ENCODE measurements at places on chromosomes 16 and 17.

- DNase-seq: no peak
Observed at GRCh38 chr17:34370997-34371395, 8.0 kb upstream of the CCL1 start.

- peak; percentile 46 for DNase-seq
Observed at GRCh38 chr17:32936894-32937500, 9.0 kb downstream of the TMEM98 start.

- DNase-seq: no peak
Observed at GRCh38 chr17:681316-681715, 33.3 kb downstream of the VPS53 start.

GRCh38 chr17:6568184-6568758 is 11.9 kb upstream of the PITPNM3 start:
- no peak for DNase-seq

DNA sequence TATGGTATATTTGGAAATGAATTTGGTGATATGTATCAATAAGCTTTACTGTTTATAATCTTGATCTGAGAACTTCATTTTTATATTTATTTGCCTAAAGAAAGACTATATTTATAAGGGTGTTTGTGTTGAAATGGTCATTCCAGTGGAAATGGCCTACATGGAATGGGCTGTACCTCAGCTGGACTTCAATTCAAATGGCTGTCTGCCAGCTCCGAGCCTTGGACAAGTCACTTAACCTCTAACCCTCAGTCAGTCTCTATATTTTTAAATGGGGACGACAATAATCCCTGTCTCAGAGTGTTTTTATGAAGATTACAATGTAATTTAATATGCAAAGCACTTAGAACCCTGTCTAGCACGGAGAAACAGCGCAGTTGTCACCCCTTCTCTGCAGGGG is 260.8 kb upstream of the CACNG5 start:
- no peak for DNase-seq

- no peak for DNase-seq
Observed at GRCh38 chr17:82536512-82537201, 17.1 kb downstream of the FOXK2 start.

DNA sequence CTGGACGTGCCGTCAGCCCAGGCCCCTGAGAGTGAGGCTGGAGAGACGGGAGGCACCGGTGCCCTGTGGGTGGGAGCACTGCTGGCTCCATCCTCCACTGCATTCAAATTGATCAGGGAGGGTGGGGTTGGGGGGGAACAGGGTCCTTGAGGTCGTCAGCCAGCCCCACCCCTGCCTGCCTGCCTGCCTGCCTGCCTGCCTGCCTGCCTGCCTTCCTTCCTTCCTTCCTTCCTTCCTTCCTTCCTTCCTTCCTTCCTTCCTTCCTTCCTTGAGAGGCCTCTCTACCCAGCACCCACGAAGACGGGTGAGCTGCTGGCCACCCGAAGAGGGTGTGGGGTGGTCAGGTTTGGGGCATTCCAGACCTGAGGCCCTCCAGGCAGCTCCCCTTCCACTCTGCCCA is 16.0 kb downstream of the BAHCC1 start:
- DNase-seq: no peak

- no peak for DNase-seq
Observed at GRCh38 chr17:12568358-12569251, 97.1 kb upstream of the MYOCD start.

- no peak for DNase-seq
Observed at GRCh38 chr17:77826132-77826873, 132.2 kb upstream of the TNRC6C start.

- no peak for DNase-seq
Observed at GRCh38 chr16:10675216-10675615, 19.5 kb downstream of the TEKT5 start.

- no peak for DNase-seq
Observed at GRCh38 chr17:7854851-7855659, at the start of gene TMEM88. Gene TMEM88, plus strand, starts transcription at chr17:7855066. Its CDS starts 9 bp downstream, at chr17:7855075.

GRCh38 chr16:3009568-3010390 is 2.9 kb upstream of the CLDN9 start:
- no peak for DNase-seq

- no peak for DNase-seq
Observed at GRCh38 chr16:17801068-17801467, 330.3 kb upstream of the XYLT1 start.

DNA sequence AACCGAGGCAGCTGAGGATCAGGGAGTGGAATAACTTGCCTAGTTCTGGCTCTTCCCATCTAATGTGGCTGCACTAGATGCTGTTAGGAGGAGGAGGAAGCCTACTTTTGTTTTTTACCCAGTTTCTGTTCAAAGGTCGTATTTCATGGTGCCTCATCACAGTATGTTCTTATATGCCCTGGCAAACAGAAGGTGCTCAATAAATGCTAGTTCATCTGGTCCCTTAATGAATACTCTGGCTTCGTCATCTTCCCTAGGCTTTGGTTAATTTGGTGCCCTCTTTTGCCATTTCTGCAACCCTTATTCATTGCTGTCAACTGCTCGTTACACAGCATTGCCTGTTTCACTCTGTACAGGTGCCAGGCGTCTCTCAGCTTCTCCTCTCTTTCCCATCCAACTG is 151.7 kb downstream of the WWOX start:
- DNase-seq: no peak

DNA sequence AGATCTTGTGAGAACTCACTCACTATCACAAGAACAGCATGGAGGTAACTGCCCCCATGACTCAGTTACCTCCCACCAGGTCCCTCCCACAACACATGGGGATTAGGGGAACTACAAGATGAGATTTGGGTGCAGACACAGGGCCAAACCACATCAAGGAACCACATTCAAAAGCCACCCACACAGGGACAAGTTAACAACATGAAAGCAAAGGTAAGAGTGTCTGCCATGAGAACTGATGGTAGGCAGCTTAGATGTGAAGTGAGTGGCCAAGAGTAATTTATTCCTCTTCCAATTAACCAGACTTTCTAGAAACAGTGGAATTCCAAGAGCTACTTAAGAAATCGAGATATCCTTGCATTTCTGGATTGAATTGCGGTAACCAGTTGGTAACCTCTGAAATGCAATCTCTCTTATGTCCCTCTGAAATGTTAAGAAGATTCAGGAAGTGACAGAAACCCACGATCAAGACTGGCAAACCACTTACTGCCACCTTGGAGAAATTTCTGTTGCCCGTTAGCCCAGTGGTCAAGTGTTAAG is 167.4 kb upstream of the CACNG5 start:
- DNase-seq: peak; percentile 36

- no peak for DNase-seq
Observed at GRCh38 chr16:81445966-81446906, 1.6 kb downstream of the CMIP start.

GRCh38 chr17:29566473-29567303 is at the start of gene ABHD15:
Gene ABHD15, minus strand, starts transcription at chr17:29567037. Its CDS starts 71 bp downstream, at chr17:29566966.
- DNase-seq: peak; percentile 42

DNA sequence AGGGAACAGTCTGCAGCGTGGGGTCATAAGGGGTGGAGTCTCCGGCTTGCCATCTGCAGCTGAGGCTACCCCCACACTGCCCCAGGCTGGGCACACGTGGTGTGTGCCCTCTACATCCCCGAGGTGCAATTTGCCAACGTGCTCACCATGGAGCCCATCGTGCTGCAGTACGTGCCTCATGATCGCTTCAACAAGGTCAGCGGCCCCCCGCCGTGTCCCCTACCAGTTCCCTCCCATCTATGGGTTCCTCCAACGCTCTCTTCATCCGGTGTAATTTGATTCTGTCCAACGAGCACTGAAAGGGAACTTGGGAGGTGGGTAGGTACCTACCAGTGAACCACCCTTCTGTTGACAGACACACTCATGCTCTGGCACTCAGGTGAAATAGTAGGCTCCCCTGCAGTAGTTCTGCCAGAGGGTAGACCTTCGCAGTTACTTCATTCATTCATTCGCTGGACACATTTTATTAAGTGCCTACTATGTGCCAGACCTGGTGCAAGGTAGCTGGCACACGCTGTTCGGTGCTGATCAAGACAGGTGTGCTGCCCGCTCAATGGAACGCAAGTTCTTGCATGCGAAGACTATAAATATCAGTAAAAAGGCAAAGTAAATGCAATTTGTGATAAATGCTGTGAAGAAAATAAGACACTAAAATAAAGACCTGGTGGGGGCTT is 2.7 kb downstream of the MLLT6 start:
- no peak for DNase-seq

- no peak for DNase-seq
Observed at GRCh38 chr17:4936436-4936835, 3.4 kb downstream of the SLC25A11 start.

DNA sequence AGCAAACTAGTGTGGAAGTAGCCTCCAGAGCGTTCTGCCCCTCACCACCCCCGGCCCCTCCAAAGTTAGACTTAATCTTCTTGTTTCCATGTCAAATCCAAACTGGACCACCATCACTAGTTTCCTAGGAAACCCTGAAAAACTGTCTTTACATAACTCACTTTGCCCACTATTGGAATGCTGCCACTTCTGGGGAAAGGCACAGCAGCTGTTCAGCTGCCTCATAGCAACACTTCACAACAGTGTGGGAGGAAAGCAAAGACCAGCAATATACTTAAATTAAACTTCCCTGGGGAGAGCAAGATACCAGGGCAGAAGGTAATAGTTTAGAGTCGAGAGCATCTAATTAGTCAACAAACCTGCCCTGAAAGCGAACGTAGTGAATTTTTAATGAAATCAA is 452.2 kb downstream of the KCNJ2 start:
- DNase-seq: no peak

- DNase-seq: no peak
Observed at GRCh38 chr17:8905331-8905730, 37.9 kb upstream of the PIK3R6 start.

Data from T-helper 1 cell (primary cell).